Cerebellar cortex (tissue), 1 donor: ENCODE measurements at places on chromosomes 6 and 20.

GRCh38 chr6:69570106-69570505 is 226.7 kb downstream of the LMBRD1 start:
- DNase-seq: no peak

DNA sequence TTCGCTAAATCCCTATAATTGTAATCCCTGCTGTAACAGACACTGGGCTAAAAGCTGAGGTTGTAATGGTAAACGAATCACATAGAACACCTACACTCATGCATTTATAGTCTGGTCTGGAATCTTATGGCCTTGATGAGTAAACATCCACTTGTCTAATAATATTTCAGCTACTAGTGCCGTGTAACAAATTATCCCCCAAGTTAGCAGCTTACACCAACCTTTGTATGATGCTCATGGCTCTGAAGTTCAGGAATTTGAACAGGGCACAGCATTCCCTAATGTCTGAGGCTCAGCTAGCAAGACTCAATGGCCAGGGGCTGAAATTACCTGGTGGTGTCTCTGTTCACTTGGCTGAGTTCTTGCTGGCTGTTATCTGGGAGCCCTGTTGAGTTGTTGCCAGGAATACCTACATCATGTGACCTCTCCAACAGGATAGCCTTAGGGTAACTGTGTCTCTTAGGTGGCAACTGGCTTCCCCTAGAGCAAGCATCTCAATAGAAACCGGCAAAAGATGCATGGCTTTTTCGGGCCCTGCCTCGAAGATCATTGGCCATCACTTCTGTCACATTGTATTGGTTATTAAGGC is 100.9 kb upstream of the TMEM170B start:
- DNase-seq: no peak

DNA sequence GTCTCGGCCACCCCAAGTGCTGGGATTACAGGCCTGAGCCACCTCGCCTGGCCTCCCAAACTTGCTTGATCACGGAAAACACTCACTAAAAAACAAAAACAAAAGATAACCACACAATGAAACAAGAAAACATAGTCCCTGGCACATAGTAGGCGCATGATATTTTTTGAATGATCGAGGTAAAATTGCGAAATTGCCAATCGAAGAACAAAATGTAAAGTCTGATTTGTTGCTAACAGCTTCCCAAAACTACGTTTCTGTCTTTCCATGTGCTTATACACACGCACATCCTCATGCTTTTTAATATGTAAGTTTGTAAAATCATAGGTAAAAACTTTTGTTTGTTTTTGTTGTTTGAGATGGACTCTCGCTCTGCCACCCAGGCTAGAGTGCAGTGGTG is 168.5 kb upstream of the SALL4 start:
- no peak for DNase-seq

- DNase-seq: peak; percentile 74
Observed at GRCh38 chr6:111664565-111665030, 58.9 kb upstream of the TRAF3IP2 start.

DNA sequence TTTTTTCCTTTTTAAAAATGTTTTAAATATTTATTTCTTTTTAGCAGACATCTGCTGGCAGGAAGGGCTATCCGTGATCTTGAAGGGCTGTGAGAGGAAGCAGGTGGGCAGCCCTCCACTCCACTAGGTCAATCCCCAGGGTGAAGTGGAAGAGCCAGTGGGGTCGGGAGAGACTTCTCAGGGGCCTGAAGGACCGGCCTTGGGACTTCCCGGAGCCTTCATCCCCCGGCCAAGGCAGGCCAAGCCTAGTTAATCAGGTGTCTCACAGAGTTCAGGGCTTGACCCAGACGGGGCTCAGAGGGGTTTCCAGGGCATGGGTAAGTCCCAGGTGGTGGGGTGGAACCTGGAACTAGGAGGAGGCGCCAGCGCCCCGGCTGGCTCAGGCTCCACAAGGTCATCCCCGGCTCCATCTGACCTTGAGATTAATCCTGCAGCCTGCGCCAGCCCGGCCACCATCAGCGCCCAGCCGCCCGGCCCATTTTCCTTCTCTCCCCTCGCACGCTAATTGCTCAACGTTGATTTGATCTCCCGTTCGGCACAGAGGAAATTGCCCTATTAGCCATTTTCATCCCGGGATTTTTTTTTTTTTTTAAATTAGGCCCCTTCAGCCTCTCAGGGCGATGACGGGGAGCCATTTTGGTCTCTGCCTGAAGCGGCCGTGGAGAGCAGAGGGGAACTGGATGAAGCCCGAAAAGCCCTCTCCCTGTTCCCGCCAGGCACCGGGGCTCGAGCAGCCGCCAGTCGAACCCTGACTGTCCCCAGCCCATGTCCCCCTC is 44.4 kb downstream of the MDFI start:
- DNase-seq: no peak

DNA sequence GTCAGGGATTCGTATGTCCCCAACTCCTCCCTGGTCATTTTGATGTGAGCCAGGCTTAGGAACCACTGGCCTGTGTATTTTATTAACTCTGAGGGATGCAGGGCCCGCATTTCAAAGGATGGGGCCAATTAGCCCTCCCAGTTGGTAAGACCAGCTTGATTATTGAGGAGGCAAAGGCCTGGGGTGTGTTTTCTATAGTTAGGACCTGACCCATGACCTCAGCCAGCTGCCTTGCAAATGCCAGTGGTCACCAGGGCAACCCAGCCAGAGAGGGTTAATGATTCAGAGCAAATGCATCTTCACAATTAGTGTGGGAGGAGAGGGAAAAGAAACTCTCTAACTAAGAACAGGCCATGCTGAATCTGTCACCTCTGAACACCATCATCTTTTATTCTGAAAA is 835.4 kb downstream of the MAFB start:
- no peak for DNase-seq
